Activated T-helper 1 cell treated with anti-CD3 and anti-CD28 coated beads, Interleukin-12 subunit alpha, Interleukin-12 subunit beta, Interleukin-2, Interleukin-4 antibody, amounts not matched to agents 30 ng/mL and 10 ng/mL and 1 ng/mL, durations not matched to agents 14 hours and 24 hours and 36 hours (primary cell): ENCODE measurements at places on chromosomes 6 and 20. TPM values are rescaled to one million over a fixed set of nuclear protein-coding genes. Genes with fewer than 3 reads are reported as not detected.
A peak's percentile ranks its signal among the peaks of the same experiment; 100 is the strongest.

DNA sequence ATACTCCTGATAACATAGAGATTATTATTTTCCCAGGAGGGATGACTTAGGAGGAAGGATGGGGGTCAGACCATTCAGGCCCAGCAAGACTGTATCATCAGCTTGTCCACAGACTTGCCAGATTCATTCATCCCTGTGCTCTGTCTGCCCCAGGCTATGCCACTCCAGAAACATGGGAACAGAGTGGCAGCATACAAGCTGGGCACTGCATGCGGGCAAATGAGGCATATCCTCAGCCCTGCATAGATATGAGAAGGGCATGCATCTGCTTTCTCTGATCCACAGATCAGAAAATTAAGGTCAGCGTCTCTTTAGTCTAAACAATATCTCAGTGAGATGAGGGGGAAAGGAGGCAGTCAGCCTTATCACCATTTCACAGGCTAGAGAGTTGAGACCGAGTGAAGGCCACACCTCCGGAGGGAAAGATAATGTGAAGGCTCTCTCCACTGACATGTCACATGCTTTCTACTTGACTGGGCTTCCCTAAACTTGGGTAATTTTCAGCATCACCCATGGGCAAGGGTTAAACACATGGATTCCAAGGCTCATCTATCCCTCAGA lies 140.5 kb downstream of the TFAP2B start:
- DNase-seq: no peak

GRCh38 chr20:2768632-2769015 lies 31.8 kb downstream of the CPXM1 start:
- no peak for DNase-seq

DNA sequence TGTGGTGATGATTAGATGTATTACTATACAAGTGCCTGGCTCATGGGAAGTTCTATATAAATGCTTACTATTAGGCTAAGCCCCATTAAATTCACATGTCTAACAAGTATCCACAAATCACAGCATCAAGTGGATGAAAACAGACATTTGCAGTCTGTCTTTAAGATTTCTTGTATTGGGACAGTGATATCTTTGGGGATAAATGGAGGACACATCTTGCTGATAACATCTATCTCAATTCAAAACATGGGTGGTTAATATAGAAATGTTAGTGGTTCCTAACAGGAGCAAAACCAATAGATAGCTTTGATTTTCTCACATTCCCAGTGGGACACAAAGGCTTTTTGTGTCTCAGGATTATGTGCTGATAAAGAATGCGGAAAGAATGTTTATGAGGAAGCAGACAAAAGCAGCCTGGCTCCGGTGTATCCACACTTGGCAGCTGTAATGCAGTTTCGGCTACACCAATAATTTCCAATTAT lies 29.3 kb downstream of the PTPRK start:
- no peak for DNase-seq

HTR1B gene
- not detected in 2 replicates for total RNA-seq

EXOC2 gene
- total RNA-seq: 44.5 and 47.1 TPM in 2 replicates

- DNase-seq: no peak
Observed at GRCh38 chr6:15253203-15254022, 7.5 kb downstream of the JARID2 start.

OPN5 gene
- not detected in 2 replicates for total RNA-seq

DNA sequence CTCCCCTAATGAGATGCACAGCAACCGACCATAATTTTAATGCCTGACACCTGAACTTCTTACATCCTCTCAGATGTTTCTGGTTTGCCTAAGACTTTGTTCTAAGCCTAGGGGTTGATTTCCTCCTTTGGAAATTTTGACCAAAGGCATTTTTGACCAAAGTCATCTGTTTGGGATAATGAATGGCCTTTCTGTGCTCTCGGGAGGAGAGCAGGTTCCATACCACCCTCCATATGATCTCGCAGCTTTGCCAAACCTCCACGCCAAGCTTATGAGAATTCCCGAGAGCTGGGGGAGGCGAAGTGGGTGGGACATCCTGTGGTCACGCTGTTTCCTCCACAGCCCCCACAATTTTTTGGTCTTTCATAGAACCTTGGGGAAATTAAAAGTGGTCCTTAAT lies 91.7 kb downstream of the SCML4 start:
- no peak for DNase-seq

- DNase-seq: no peak
Observed at GRCh38 chr6:34143196-34143883, 2.5 kb downstream of the GRM4 start.

- DNase-seq: no peak
Observed at GRCh38 chr6:83518816-83519480, 6.6 kb downstream of the PRSS35 start.

GRCh38 chr6:147401779-147402178 lies 106.7 kb upstream of the SAMD5 start:
- no peak for DNase-seq

GRIK2 gene
- total RNA-seq: not detected in 2 replicates

THBD gene
- not detected in 2 replicates for total RNA-seq

CD93 gene
- total RNA-seq: 1.2 and 1.3 TPM in 2 replicates

GRCh38 chr20:35199740-35200139 lies 26.8 kb upstream of the MMP24 start:
- no peak for DNase-seq

- no peak for DNase-seq
Observed at GRCh38 chr6:36913082-36913481, 27.3 kb downstream of the C6orf89 start.

- no peak for DNase-seq
Observed at GRCh38 chr6:78615430-78615904, 251.9 kb upstream of the IRAK1BP1 start.

DNA sequence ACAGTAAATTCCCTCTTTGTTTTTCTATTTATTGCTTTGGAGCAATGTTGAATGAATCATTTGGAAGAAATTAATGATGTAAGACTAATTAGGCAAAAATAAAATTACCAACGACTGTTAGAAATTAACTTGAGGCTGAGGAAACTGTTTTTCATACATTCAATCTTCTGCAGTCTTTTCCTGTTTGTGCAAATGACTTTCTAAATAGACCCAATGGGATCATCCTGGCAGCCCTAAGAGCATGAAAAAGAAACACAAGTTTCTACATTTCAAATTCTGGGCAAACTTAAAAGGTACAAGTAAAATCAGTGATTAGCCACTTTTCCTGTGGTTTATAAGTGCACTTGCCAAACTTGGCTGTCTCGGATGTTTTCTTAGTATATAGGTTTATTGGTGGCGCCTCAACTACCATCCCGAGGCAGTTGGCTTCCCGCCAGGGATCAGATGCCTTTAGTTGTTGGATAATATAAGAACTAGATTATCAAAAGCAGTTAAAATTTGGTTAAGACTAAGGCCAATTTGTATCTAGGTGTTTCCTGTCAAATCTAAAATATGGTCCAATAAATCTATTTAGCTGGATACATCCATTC lies 181.2 kb downstream of the ISM1 start:
- DNase-seq: no peak

SCP2D1 gene
- total RNA-seq: not detected in 2 replicates

DNA sequence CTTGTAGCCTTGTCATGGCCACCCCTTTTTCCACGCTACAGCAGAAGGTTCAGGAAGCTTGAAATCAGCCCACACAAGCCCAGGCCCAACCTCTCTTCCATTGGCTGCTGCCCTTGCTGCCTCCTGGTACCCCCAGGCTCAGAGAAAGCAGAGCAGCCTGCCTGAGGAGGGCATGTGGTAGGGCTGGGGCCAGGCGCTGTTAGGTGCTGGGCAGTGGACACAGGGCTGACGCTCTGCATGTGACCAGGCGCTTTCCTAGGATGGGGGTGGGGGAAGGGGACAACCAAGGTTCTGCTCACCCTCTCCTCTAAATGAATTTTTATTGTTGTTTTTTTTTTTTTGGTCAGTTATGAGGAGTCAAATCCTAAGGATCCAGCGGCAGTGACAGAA lies 36.3 kb upstream of the ID1 start:
- no peak for DNase-seq

- no peak for DNase-seq
Observed at GRCh38 chr6:151275121-151275520, 35.4 kb downstream of the AKAP12 start.

GSTA3 gene
- total RNA-seq: not detected in 2 replicates

- DNase-seq: no peak
Observed at GRCh38 chr20:6623989-6624388, 143.5 kb upstream of the BMP2 start.

GRCh38 chr6:116472706-116473105 lies 11.5 kb downstream of the CALHM6 start:
- no peak for DNase-seq

DNA sequence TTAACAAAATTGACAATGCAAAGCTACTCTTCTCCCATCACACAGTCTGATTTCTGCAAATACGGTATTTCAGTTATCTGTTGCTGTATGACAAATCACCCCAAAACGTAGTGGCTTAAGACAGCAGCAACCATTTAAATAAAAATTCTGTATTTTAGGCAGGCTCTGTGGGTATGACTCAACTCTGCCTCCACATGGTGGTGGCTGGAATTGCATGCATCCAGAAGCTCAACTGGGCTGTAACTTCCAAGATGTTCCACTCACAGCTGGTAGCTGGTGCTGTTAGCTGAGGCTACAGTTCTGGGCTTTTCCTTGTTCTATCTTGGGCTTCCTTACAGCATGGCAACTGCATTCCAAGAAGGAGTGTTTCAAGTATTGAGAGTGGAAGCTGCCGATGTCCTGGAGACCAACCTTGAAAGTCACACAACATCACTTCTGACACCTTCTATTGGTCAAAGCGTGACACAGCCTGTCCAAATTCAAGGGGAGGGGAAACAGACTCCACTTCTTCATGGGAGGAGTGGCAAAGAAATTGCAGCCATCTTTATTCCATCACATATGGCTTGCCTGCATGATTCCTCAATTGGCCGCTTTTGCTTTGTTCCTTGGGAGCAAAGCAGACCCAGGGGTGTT lies 39.7 kb upstream of the TULP1 start:
- DNase-seq: peak; percentile 40

EYA4 gene
- not detected in 2 replicates for total RNA-seq

- DNase-seq: no peak
Observed at GRCh38 chr6:120556491-120556890, 777.8 kb downstream of the TBC1D32 start.

DNA sequence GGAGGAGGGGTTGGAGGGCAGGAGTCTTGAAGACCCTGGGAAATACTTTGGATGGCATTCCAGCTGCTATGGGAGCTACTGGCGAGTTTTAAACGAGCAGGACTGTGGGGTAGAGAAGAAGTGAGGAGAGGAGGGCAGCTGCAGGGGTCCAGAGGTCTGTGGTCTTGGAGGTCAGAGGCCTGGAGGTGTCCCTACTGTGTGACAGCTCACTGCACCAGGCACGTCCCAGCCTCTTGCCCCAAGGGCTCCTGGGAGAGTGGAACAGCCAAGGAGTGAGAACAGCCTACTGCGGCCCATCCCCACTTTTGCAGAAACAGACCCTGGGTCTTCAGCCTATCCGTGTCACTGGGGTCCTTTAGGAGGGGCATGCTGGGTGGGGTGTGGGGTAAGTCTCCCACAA lies 2.9 kb upstream of the NOL4L start:
- no peak for DNase-seq

- DNase-seq: no peak
Observed at GRCh38 chr6:112691289-112691688, 344.2 kb downstream of the RFPL4B start.

DNA sequence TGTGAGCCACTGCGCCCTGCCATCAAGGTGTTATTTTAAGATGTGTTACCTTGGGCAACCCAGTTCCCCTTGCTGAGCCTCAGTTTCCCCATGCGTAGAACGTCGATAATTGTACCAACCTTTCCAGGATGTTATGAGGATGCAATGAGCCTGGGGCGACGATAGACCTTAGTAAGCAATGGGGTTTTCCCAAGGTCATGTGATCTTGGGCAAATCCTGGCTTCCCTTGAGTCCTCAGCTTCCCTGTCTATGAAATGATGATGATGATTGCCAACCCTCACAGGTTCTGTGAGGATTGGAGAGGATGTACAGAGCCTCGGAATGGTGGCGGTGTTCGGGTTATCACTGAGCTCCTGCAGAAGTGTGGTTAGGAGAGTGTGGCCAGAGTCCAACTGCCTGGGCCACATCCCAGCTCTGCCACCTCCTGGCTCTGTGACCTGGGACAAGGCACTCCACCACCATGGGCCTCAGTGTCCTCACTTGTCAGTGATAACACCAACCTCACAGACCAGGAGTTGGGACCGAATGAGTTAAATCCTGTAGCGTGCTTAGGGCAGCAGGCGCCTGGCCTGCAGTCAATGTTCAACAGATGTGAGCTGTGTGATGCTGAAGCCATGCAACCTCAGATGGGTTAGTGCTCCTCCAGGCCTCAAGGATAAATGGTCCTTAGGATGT lies 23.4 kb downstream of the SIRPA start:
- no peak for DNase-seq

GRCh38 chr6:32803416-32803815 lies 13.4 kb downstream of the HLA-DOB start:
- DNase-seq: no peak

DNA sequence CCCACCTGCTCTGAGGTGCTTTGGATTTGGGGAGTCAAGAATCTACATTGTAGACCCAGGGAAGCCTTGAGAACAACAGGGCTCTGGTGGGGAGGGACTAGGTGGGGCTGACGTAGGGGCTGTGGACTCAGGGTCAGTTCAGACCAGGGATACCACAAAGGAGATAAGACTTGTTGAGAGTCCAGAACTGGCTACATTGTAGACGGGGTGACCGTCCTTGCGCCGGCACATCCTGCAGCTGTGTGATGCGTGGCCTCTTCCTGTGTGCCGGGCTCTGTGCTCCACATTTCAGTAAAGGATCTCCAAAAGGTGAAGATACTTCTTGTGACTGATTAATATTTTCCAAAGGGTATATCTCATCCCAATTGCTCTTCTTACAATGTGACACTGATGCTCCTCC lies 9.8 kb upstream of the TLDC2 start:
- DNase-seq: no peak

GRCh38 chr6:75101896-75102295 lies 104.0 kb downstream of the COL12A1 start:
- no peak for DNase-seq

MEI4 gene
- total RNA-seq: not detected in 2 replicates

MMP24 gene
- total RNA-seq: 0.05 TPM in 1 of 2 replicates, not detected in the other

DNA sequence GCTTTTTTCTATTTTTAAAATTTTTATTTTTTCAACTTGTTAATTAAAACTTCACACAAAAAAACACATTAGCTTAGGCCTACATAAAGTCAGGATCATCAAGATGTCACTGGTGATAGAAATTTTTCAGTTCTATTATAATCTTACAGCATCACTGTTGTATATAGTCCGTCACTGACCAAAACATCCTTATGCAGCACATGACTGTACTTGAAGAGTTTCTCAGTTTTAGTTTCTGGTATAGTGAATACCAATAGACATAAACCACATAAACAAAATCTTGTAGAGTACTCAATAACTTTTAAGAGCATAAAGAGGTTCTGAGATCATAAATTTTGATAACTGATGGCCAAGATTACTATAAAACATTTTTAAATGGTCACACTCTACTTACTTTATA lies 71.8 kb downstream of the ASCC3 start:
- no peak for DNase-seq

EPHA7 gene
- not detected in 2 replicates for total RNA-seq
